SK-MEL-5 (cell line): ENCODE measurements at places on chromosomes 12 and 14. TPM values are rescaled to one million over a fixed set of nuclear protein-coding genes. Genes with fewer than 3 reads are reported as not detected.

LIN7A gene
- 0.26 TPM in 1 of 2 replicates, not detected in the other for total RNA-seq

DNA sequence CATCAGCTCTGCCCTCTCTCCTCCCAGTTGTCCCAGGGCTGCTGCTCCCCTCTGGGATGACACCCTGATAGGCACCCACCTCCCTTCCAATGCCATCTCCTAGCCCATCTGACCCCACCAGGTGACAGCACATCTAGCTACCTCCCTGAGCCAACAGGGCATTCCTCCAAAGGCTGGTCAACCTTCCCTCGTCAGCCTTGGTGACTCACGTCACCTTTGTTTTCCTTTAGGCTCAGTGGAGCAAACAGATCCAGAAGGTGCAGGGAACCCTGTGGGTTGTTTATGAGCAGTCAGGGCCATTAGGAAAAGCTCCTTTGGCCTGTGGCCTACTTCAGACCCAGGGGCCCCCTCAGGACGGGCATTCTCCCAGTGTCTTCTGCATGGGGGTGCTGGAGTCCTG, 32.4 kb downstream of the PIGH start:
- no peak for DNase-seq

GRCh38 chr12:96197503-96198272, 3.5 kb downstream of the ELK3 start:
- no peak for DNase-seq

DNA sequence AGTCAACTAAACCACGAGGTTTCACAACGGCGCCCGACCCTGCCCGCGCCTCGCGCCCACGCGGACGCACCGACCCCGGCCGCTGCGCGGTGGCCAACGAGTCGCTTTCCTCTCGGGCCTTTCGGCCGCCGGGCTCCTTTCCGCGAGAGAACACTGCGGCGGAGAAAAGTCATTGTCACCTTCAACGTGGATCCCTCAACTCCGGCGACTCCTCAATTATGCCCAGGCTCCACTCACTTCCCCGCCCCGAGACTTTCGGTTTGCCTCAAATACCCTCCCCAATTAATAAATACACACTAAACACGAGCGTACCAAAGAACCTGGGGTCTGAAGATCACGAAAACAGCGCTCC, 450 bp downstream of the SINHCAF start:
- no peak for DNase-seq

DNA sequence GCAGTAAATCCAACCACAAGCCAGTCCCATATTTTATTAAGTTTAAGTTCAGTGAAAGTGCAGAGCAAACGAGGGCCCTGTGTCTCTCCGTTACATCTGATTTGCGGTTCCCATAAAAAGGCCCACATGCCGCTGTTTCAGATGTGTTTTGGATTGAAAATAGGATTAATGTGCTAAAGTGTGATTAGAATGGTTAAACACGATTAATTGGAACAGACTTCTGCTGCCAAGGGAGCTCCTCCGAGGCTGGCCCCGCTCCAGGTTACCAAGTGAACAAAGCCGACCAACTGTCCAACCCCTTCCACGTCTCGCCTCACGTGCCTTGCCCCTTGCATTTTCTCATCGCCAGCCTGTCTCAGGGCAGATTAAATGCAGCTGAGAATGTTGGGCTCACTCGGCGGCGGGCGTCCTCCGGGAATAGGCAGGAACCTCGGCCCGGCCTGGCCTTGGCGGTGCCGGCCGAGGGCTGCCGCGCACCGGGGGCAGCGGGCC, 166.5 kb upstream of the GSC start:
- DNase-seq = no peak

DNA sequence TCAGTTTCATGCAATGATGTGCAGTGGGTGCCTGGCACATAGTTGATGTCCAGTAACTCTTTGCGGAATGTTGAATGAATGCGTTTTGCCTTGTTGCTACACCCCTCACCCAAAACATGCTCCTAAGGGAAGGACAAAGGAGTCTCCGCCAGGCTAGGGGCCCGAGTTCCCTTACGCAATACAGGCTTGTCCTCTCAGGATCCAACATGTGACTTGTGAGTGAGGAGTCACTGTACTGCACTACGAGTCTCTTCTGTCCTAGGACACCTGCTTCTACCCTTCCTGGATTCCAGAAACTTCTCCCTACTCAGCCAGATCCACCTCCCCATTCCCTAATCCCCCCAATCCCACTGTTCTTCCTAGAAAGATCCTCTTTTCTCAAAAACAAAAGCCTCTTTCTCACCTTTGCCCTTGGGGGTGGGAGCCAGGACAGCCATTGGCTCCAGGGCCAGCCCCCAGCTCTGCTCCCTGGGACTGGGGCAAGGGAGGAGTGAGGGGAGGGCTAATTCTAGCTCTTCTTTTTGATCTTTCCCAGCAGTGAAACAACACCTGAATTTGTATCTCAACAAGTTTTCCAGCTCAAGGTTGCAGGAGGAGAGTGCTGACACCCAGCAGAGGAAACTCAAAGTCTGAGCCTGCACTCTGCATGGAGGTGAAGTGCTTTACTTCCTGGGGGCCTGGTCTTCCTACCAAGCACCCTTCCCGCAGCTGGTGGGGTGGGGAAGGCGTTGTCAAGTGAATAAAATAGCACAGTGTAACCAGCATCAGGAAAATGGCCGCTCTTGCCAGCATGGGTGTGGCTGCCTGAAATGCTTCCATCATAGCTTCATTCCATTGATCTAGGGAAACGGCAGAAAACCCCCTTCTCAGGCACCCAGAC, 3.4 kb upstream of the OTUB2 start:
- DNase-seq = no peak

GRCh38 chr12:25052196-25052913, 103.5 kb upstream of the BCAT1 start:
- DNase-seq = no peak

DNA sequence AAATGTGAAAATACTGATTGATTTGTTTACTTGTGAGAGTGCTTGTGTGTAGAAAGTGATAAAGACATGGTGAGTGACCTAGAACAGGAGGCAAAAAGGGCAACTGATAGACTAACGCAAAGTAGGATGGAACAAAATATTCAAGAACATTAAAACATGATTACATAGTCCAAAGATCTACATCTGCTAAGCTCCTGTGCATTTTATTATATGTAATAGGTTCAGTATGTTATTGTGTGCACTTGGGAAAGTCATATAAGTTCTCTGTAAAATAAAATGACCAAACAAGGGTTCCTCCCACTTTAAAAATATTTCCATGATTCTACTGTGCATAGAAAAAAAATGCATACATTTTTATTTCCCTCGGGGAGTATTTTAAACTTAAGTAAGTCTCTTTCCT, 74.3 kb upstream of the GPHB5 start:
- DNase-seq = no peak

GRCh38 chr12:13100882-13101769, 2.3 kb downstream of the GSG1 start:
- DNase-seq = peak; percentile 72

DNA sequence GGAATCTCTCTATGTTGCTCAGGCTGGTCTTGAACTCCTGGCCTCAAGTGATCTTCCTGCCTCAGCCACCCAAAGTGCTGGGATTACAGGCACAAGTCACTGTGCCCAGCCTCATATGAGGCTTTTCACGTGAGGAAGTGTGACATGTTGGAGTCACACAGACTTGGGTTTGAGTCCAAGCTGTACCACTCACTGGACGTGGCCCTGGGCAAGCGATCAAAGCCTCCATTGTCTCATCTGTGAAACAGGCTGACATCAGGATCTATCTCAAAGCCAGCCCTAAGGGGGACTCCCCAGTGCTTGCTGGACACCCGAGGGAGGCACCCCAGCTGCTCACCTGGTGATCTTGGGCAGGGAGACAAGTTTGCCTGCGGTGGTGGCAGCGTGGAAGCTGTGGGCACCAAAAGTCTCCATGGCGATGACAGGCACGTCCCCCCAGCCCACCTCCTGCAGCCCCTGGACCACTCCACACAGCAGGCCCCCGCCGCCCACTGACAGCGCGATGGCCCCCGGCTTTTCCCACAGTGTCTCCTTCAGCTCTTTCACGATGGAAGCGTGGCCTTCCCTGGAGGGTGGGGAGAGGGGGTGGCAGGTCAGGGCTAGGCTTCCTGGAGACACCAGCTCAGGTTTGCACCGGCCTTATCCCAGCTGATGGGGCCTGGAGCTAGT, 6.7 kb downstream of the SDS start:
- peak; percentile 71 for DNase-seq

DNA sequence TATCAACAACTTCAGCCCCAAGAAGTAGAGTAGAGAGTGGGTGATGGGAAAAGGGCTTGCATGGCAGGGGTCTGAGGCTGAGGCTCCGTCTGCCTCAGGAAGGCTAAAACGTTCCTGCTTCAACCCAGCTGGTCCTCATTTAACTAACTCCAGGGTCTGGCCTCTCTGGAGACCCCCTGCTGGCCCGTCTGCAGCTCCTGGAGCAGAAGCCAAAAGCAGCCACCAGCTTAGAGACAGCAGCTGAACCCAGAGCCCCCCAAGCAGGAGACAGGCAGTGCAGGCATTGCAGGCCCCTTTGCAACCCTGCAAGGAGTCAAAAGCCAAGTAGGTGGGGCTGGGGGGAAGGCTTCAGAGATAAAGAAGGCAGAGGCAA, 25.1 kb upstream of the LTBP2 start:
- no peak for DNase-seq

GRCh38 chr12:98513379-98514322, 1.7 kb upstream of the TMPO start:
- no peak for DNase-seq

- DNase-seq = no peak
These were observed 97.2 kb upstream of the SYT1 start for GRCh38 chr12:78767264-78767981.

GRCh38 chr12:49961111-49961922, at the start of gene AQP5:
AQP5 (plus strand) TSS chr12:49961872; CDS start chr12:49962018, 146 bp downstream.
- DNase-seq = no peak
